AG08396 (cell line): ENCODE measurements at places on chromosomes 1 and 21.
A peak's percentile ranks its signal among the peaks of the same experiment; 100 is the strongest.

DNA sequence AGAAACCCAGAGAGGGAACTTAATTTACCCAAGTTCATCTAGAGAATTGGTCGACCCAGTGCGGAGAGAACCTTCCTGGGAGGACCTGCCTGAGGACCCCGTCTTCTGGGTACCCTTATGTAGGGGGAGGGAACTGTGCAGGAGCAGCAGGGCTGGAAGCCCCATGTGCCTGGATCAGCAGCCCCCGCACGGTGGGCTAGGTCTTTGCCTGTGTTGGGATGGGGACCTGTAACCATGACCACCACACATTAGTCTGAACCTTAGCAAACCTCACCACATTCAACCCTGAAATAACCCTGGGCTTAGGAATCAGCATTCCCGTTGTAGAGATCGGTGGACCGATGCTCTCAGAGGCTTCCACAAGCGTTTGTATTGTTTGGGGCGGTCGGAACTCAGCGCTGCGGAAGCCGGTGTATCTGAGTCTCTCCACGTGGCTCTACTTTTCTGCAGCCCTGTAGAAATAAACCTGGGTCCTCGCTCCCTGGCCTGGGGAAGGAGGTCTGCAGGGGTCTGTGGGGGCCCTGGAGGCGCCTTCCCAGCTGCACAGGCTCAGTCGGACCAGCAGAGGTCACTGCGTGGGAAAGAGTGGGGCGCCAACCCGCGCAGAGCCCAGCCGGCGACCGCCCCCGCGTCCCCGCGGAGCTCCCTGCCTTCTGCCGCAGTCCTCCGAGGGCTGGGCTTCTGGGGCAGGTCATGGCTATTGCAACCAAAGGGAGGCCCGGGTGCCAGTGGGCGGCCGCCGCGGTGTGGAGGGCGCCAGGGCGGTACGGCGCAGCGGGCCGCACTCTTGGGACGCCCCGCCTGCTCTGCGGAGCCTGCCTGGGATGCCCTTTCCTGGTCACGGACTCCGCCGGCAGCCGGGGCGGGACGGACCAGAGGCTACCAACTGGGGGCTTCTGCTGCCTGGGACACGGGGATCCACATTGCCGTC, 36.2 kb upstream of the KCNA10 start:
- DNase-seq: peak; percentile 70

- peak; percentile 67 for DNase-seq
These were observed 3.1 kb upstream of the SLC16A4 start for GRCh38 chr1:110393691-110394492.

- DNase-seq: no peak
These were observed 44.1 kb downstream of the STYXL2 start for GRCh38 chr1:167137793-167138510.

DNA sequence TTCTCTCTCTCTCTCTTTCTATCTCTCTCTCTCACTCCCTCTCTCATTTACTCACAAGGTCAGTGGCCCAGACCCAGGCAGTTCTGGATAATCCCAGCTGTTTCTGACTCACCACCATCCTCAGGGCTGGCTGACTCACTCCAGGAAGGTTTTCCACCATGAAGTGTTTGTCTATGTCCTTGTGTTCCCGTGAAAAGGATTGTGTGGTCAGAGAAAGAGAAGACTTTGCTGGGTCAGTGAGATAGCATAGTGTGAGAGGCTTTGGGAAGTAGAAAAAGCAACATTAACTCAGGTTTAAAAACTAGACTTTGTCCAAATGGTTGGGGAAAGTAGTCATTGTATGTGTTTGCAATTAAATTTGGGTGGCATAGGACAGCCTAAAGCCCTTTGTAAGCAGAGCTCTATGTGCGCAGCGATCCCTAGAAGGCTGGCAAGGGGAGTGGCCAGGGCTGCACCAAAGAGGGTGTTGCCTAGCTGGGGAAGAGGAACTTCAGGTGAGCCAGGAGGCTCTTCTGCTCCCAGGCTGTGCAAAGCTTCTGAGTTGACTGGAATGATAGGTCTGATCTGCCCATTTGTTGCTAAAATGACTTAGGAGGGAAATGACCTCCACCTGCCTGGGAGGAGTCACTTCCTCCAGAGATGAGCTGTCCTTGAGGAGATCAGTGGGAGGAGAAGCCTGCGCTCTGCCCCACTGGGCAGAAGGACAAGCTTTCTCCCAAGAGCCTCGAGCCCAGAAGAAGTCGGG, 4.9 kb upstream of the CAPN2 start:
- DNase-seq: peak; percentile 82
